Gastroesophageal sphincter (tissue), 4 donors: ENCODE measurements at places on chromosomes 7 and 10.

- no peak for ATAC-seq
- H3K4me1 ChIP-seq: no peaks in the 10 kb centered on the region
- H3K4me3 ChIP-seq: no peak overlapping the region
- H3K27ac ChIP-seq: no peak overlapping the region
- no peaks in the 10 kb centered on the region for H3K36me3 ChIP-seq
These were observed 185.6 kb downstream of the FANK1 start for GRCh38 chr10:126081841-126082466.

- H3K4me3 ChIP-seq: peak overlapping the region; percentile 8
- H3K27me3 ChIP-seq: peaks cover 55% of the 10 kb centered on the region
- peaks cover 39% of the 10 kb centered on the region for H3K4me1 ChIP-seq
- peak; percentile 56 for ATAC-seq
- H3K27ac ChIP-seq: no peak overlapping the region
These were observed 3.6 kb downstream of the NPM3 start for GRCh38 chr10:101779544-101780186.

- H3K4me1 ChIP-seq: no peaks in the 10 kb centered on the region
- no peak overlapping the region for H3K4me3 ChIP-seq
- H3K27ac ChIP-seq: no peak overlapping the region
These were observed 51.1 kb upstream of the UBE3C start for GRCh38 chr7:157087646-157088045.

DNA sequence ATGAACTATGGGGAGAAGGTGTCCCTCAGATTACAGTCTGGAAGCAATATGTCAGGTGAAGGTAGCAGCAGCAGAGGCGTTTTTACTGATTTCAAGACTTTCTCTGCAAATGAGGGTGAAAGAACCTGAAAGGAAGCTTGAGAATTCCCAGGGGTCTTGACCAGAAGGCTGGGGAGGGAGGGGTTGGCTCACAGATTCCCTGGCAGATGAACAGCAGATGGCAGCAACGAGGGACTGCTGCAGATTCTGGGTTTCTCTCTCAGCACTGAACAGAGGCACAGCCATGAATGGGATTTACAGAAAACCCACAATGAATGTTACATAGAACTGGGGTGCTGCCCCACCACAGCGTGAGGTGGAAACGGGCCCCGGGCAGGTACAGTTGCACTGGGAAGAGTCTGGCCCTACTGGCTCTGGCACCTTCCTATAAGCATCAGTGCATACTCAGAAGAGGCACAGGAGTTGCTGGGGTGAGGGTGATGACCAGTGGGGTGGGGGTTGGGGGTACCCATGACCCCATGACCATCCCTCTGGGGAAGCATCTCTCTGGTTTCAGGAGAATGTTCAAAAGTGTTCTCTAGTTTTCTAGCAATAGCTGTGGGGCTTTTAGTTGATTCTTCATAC is 317.8 kb downstream of the SH2D4B start:
- no peaks in the 10 kb centered on the region for H3K4me1 ChIP-seq
- no peak overlapping the region for H3K4me3 ChIP-seq
- peaks cover 4% of the 10 kb centered on the region for H3K27me3 ChIP-seq
- no peaks in the 10 kb centered on the region for H3K36me3 ChIP-seq

- no peaks in the 10 kb centered on the region for H3K4me1 ChIP-seq
- H3K27ac ChIP-seq: no peak overlapping the region
- H3K27me3 ChIP-seq: no peaks in the 10 kb centered on the region
These were observed 12.2 kb downstream of the UBE3C start for GRCh38 chr7:157150882-157151281.

DNA sequence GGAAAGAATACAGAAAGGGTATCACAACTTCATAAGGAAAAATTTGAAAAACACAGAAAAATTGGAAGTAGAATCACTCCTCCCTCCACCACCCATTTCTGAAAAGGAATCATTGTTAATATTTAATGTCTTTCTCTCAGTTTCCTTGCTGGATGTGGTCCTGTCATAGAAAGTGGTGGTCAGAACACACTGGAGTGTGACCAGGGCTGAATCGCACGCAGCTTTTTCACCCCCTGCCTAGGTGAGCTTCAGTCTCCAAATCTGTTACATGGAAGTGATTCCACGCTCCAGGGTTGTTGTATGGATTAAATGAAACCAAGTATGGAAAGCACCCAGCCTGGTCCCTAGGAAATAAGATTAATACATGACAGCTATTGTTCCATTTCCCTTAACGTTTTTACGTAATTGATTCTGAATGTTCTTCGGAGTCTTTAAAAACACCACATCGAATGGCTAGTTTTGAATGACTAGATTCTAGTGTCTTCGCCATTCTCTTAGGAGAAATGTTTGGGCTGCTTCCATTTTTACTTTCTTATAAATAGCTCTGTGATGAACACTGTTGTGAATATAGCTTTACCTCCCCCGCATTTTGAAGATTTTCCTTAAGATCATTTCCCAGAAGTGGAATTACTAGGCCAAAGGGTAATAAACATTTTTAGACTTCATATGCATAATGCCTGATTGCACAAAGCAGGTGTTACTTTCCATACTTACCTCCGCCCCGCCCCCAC is 10.9 kb upstream of the DUSP5 start:
- no peak for ATAC-seq
- no peak overlapping the region for H3K27ac ChIP-seq
- no peaks in the 10 kb centered on the region for H3K36me3 ChIP-seq

GRCh38 chr10:63206576-63206975 is 73.4 kb downstream of the NRBF2 start:
- no peak overlapping the region for H3K4me3 ChIP-seq
- H3K4me1 ChIP-seq: peaks cover 15% of the 10 kb centered on the region
- ATAC-seq: no peak
- no peaks in the 10 kb centered on the region for H3K27me3 ChIP-seq
- peak overlapping the region; percentile 64 for H3K27ac ChIP-seq
- H3K36me3 ChIP-seq: no peaks in the 10 kb centered on the region

GRCh38 chr10:47400786-47401185 is 16.7 kb upstream of the ZNF488 start:
- ATAC-seq: no peak
- no peaks in the 10 kb centered on the region for H3K27me3 ChIP-seq
- peaks cover 13% of the 10 kb centered on the region for H3K4me1 ChIP-seq
- H3K36me3 ChIP-seq: no peaks in the 10 kb centered on the region

GRCh38 chr10:75959912-75960311 is 528.5 kb downstream of the LRMDA start:
- peaks cover 7% of the 10 kb centered on the region for H3K4me1 ChIP-seq
- ATAC-seq: no peak
- no peaks in the 10 kb centered on the region for H3K27me3 ChIP-seq
- no peak overlapping the region for H3K4me3 ChIP-seq
- no peaks in the 10 kb centered on the region for H3K36me3 ChIP-seq

GRCh38 chr7:121519548-121520521 is 123.7 kb upstream of the FAM3C start:
- no peaks in the 10 kb centered on the region for H3K27me3 ChIP-seq
- H3K36me3 ChIP-seq: no peaks in the 10 kb centered on the region
- ATAC-seq: peak; percentile 56
- H3K4me1 ChIP-seq: no peaks in the 10 kb centered on the region
- H3K27ac ChIP-seq: no peak overlapping the region
- no peak overlapping the region for H3K4me3 ChIP-seq

DNA sequence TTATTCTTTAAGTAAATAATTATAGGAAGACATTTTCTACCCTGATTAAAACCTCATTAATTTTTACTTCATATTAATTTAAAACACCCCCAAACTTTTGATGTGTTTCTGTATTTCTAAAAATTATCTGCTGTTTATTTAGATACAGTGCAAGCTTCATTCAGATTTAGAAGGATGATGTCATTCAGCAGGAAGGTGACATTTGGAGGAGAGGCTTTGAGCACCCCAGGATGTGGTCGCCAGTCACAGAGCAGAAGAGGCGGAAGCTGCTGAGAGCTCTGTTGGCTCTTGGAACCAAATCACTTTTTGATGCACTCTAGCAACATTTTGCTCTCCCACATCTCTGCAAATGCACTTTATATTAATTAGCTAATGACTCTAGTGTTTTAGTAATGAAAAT is 233.9 kb upstream of the CACNA2D1 start:
- ATAC-seq: no peak
- no peak overlapping the region for H3K4me3 ChIP-seq

DNA sequence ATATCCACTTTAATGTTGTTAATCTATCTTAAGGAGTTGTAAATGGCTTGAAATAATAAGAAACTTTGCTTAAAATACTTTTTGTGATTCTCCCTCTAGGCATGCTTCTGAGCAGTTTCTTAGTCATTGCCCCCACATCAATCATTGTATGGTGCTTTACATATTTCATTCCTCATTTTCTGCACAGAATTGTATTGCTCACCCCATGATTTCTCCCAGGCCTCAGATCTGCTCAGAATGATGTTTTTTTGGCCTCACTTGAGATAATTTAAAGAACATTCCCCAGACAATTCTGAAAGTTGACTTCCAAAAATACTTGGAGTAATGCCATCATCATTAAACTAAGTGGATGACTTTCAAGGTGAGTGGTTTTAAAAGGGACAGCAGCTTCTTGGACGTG is 82.1 kb upstream of the PRPS1L1 start:
- no peaks in the 10 kb centered on the region for H3K27me3 ChIP-seq
- ATAC-seq: no peak
- H3K4me1 ChIP-seq: peaks cover 3% of the 10 kb centered on the region
- no peak overlapping the region for H3K4me3 ChIP-seq

GRCh38 chr7:28108747-28109146 is 71.8 kb downstream of the JAZF1 start:
- H3K4me1 ChIP-seq: peaks cover 13% of the 10 kb centered on the region
- no peak for ATAC-seq
- H3K36me3 ChIP-seq: no peaks in the 10 kb centered on the region
- no peak overlapping the region for H3K4me3 ChIP-seq

DNA sequence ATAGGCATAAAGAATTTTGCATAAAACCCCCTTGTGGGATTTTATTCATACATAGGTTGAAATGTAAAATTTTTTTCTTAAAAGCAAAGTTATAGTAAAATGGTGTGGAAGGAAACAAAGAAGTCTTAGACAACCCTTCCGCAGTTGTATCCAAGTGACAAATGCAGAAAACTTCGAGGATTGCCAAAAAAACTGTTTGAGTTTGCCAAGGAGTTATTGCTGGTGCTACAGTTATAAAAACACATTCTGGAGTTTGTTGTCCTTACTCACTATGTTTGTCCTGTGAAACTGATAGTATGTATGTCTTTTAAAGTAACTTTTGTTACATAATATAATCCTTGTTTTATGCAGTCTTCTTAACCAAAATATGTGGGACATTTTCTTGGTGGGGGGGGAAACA is 120.3 kb downstream of the FOXP2 start:
- peaks cover 4% of the 10 kb centered on the region for H3K4me1 ChIP-seq
- H3K36me3 ChIP-seq: no peaks in the 10 kb centered on the region
- H3K27ac ChIP-seq: no peak overlapping the region
- no peak for ATAC-seq
- H3K4me3 ChIP-seq: no peak overlapping the region

DNA sequence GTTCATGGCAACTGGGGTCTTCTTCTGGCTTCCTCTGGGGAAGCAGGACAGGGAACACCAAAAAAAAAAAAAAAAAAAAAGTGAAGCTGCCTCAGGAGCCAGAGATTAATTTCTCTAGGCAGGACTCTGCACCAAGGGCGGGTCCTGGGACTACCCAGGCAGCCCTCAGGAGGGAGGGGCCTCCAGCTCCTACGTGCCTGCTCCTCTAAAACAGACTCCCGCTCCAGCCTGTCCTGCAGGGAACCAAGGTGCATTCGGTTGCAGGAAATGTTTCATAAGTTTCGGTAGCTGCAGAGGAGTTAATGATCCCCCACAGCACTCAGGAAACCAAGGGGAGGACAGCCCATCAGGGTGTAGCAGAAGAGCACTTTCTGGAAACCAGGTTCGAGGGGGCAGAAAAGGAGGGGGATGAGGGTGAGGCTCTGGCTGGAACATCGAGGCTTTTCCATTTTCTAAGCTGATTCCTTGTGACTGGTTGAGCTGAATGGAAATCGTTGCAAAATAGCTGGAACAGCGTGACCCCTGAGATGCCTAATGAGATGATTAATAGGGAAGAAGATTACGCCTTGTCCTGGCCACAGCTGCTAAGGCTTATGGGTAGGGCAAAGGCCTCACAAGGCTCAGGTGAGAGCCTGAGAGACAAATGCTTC is 84.2 kb downstream of the STRA8 start:
- no peaks in the 10 kb centered on the region for H3K27me3 ChIP-seq
- ATAC-seq: peak; percentile 48
- H3K36me3 ChIP-seq: no peaks in the 10 kb centered on the region
- peak overlapping the region; percentile 35 for H3K27ac ChIP-seq
- H3K4me1 ChIP-seq: peaks cover 21% of the 10 kb centered on the region

- no peaks in the 10 kb centered on the region for H3K4me1 ChIP-seq
- ATAC-seq: no peak
- no peak overlapping the region for H3K27ac ChIP-seq
- H3K4me3 ChIP-seq: no peak overlapping the region
These were observed 140.0 kb downstream of the ITGB8 start for GRCh38 chr7:20470726-20471125.

GRCh38 chr7:47721670-47722069 is 139.8 kb upstream of the TNS3 start:
- H3K36me3 ChIP-seq: no peaks in the 10 kb centered on the region
- H3K4me1 ChIP-seq: peaks cover 16% of the 10 kb centered on the region
- H3K4me3 ChIP-seq: no peak overlapping the region
- no peak overlapping the region for H3K27ac ChIP-seq
- H3K27me3 ChIP-seq: no peaks in the 10 kb centered on the region

- H3K36me3 ChIP-seq: no peaks in the 10 kb centered on the region
- no peak overlapping the region for H3K27ac ChIP-seq
- H3K27me3 ChIP-seq: no peaks in the 10 kb centered on the region
- no peak for ATAC-seq
These were observed 47.4 kb downstream of the FHIP2A start for GRCh38 chr10:114868870-114869519.

- no peak overlapping the region for H3K4me3 ChIP-seq
- H3K36me3 ChIP-seq: peaks cover 15% of the 10 kb centered on the region
- no peaks in the 10 kb centered on the region for H3K27me3 ChIP-seq
- no peak overlapping the region for H3K27ac ChIP-seq
- no peak for ATAC-seq
- H3K4me1 ChIP-seq: no peaks in the 10 kb centered on the region
These were observed 5.1 kb upstream of the LRRC27 start for GRCh38 chr10:132326925-132327324.

DNA sequence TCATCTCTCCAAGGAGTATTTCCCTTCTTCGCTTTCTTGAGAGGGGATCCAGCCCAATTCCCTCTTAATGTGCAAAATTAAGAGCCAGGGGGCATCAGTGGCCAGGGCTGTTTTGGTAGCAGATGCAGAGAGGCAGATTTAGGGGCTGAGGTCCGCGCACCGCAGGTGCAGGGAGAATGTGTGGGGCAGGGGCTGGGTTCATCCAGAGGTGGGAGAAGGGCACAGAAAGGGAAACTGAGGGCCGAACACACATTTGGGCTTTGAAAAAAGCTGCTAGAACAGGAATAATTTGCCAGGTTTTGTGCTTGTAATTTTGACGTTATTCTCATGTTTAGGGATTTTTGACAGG is 6.5 kb upstream of the SHH start:
- H3K4me3 ChIP-seq: no peak overlapping the region
- no peaks in the 10 kb centered on the region for H3K36me3 ChIP-seq
- no peak overlapping the region for H3K27ac ChIP-seq
- peaks cover 88% of the 10 kb centered on the region for H3K27me3 ChIP-seq
- ATAC-seq: no peak
